ENCODE measurements at places on chromosomes 13 and 19.

DNA sequence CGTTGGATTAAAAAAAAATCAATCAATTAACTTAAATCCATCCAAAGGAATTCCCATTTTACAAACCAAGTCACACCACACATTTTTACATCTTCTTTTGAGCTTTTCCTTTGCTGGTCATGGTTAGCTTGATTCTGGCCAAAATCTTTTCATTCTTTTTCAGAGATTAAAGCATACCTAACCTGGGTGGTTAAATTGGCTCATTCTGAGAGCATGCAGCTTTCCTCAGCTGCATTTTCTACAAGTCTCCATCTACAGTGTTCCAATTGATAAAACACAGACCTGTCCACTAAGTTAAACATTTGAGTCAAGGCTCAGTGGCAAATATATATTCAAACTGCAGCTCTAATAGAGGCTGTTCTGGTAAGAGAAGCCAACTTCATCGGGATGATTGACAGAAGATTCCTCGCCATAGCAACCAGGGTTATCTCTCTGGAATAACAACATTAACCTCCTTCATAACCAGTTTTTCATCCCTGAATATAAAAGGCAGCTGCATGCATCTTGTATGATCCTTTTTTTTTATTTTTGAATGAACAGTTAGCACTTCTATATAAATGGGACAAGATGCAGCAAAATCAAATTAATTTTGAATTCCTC is 106.2 kb downstream of the DNAJC15 start:
- no peak for DNase-seq

DNA sequence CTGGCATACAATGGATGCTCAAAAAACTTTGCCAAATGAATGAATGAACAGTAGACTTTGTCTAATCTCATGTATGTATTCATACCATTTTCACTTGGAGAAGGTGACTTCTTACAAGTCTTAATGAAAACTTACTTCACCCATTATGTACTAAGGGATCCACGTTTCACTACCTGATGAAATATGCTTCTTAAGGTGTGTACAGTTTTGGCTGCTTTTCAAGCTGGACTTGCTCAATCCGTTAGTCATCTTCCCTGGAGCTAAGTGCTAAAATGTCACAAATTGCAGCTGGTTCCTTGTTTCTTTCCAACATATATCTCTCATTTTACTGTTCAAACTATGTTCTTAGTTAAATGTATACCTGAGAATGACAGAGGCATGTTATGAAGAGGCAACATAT is 4.2 kb upstream of the CCNA1 start:
- DNase-seq, result no peak

- no peak for DNase-seq
Measured at GRCh38 chr13:25915840-25916518, 135.8 kb downstream of the SHISA2 start.

DNA sequence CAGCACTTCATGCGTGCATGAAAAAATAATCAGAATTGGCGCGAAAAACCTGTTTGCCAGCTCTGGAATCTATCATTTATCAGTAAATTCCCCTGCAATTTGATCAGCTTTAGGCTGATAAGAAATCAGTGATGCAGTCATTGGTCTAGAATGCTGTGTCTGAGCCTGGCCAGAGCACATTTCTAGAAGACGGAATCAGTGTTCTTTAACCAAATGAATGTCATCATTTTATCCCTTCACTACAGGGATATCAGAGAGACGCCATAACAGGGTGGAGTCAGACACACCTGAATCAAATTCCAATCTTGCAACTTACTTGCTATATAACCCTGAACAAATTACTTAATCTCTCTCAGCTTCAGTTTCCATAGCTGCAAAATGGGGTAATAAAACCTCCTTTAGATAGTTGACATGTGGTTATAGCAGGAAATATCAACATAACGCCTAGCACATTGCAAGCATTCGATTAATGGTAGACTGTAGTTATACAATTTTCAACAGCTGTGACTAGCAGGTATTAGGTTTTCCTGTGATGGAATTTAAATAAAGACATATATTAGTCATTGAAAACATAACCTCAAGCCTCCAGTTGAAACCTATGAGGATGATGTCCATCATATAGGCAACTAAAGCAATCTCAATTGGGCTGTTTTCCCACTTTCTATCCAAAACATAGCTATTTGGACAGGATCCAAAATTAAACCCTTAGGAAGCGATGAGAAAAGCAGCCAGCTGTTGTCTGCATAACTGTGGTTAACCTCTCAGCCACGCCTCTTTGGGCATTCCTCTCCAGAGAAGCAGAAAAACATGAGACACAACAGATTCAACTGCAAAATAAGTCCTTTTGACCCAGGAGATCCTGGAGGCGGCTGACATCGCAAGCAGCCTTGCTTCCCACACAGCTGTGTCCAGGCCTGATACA is 51.6 kb upstream of the UBL3 start:
- DNase-seq, result peak; percentile 64

- DNase-seq, result no peak
Measured at GRCh38 chr13:39952249-39953233, 297.1 kb downstream of the COG6 start.

DNA sequence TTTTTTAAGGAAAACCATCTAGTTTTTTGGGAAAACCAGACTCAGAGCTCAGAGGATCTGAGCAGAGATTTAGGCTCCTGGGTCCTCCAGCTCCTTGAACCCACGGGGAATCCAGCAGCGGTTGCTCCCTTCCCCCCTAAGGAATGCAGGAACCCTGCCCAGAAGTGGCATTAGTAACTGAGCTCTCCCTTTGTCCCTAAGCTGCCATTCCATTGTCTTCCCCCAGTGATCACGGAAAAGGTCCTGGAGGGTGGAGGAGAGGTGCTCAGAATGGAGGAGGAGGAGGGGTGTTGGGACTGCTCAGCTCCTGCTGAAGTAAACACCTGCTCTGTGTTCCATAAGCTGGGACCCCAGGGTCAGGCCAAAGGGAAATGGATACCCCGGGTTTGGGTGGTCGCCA is 16.8 kb upstream of the OR1M1 start:
- no peak for DNase-seq

DNA sequence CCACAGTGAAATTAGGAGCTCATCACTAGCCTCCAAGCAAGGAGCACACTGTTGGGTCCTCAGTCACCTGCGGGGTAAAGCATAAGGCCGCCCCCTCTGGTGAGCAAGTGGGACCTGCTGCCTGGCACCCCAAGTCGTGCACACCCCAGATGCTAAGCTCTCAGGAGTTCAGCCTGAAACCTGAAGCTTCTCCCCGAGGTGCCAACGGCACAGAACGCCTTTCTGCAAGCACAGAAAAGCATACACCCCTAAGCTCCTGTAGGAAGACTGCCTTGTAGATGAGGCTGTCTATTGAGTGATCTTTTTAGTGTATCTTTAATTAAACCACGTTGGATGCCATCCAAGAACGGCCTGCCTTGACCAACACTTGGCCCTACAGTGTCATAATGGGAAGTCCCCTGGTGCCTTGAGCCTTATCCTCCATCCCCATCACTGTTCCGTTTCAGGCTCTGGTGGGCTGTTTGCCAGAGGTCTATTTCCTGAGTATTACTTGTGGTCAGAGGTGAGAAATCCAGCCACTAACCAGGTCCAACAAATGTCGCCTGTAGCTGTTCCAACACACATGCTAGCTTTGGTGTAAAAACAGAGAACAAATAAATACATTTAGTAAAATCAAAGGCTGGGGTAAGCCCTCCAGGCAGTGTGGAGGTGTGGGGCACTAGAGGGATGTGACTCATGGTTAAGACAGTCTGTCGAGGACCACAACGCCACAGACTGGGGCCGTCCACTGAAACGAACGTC is 44.8 kb downstream of the C13orf42 start:
- peak; percentile 30 for DNase-seq

DNA sequence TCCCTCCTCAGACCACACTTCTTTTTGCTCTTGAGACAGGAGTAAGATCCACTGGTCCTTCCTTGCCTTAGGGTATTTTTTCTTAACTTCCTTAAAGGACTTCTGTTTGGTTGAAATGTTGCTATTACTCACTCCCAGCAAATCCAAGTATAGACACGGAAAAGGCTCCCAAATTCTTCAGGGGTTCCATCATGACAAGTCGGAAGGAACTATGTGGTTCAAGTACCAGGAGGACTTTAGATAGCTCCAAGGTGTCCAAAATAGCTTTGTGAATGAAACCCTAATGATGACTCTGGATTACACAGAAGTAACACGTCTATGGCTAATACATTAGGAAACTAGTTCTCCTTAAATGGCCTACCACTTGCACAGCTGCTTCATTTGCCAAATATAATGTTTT is 238.7 kb downstream of the KCTD12 start:
- DNase-seq, result no peak

DNA sequence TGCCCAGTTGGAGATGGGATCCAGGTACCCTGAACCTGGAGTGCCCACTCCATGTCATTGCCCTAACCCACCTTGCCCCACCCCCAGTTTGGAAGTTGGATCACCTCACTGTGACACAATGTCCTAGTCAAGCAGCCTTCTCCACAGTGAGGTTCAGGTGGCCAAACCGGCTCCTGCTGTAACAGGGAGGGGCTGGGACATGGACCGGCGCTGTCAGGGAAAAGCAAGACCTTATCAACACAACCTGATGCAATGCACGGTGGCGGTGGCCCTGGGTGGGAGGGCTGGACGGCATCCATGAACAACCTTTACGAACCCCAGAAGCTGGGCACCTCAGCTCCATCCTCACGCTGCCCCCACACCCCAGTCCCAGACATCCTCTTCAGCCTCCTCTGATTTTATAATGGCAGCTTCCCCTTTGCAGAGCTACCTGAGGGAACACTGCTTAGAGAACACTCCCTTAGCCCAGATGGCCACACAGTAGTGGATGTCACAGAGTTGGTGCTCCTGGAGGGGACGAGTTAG is 1.6 kb upstream of the KRTDAP start:
- no peak for DNase-seq

GRCh38 chr13:52034616-52035226 is 10.2 kb downstream of the UTP14C start:
- no peak for DNase-seq

DNA sequence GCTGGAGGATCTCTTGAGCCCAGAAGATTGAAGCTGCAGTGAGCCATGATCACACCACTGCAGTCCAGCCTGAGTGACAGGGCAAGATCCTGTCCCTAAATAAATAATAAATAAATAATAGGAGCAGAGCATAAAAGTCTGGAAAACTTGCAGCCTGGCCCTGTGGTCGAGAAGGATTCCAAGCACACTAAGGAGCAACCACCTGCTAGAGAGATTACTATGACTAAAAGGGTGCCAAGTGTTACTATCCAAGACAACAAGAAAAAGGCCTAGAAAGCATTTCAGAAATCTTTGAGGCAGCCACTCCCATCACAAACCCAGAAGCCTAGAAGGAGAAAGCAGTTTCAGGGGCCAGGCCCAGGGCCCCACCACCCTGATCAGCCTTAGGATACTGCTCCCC is 46.1 kb downstream of the LHFPL6 start:
- no peak for DNase-seq

- DNase-seq, result no peak
Measured at GRCh38 chr13:42255886-42256285, 16.1 kb upstream of the AKAP11 start.

DNA sequence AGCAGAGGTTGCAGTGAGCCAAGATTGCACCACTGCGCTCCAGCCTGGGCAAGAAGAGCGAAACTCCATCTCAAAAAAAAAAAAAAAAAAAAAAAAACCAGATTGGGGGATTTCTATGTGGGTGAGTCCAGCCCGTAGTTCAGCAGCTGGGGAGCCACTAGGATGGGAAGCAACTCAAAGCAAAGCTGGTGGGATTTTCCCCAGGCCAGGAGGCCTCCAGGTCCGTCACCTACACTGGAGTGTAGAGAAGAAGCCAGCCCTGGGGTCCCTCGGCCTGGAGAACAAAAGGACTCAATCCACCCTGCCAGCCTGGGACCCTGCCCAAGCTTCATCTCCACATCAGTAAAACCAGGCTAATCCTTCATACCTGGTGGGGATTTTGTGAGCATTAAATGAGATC is 121.3 kb upstream of the CACNA1A start:
- no peak for DNase-seq

- no peak for DNase-seq
Measured at GRCh38 chr19:55451163-55451964, 8.3 kb upstream of the SHISA7 start.

DNA sequence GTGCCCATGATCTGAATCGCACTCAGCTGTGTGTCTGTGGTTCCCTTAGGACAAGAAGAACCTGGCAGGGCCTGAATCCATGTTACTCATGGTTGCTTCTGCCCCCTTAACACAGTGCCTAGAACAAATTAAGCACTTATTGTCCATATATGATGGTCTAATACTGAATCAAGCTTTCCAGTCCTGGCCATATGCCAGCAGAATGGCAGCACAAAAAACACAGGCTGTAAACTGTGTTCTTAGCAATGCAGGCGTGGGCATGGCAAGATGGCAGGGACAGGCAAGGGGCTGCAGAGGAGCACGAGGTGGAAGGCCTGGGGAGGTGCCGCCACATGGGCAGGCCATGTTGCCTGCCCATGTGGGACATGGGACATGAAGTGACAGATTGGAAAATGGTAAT is 68.2 kb downstream of the LATS2 start:
- DNase-seq, result no peak

DNA sequence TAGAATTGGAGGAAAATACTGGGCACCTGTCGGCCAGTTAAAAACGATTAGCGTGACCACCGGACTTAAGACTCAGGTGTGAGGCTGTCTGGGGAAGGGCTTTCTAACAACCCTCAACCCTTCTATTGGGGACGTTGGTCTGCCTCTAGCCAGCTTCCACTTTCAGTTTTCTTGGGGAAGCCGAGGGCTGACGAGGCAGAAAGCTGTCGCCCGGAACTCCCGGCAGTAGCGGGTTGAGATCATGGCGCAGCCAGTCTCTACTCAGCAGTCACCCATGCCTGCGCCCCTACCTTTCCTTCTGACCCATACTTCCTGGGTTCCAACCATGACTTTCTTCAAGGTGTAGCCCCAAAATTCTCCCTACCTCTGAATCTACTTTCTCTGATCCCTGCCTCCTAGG is 1424.1 kb downstream of the SLITRK1 start:
- no peak for DNase-seq

- DNase-seq, result no peak
Measured at GRCh38 chr13:108383667-108384066, 114.1 kb downstream of the TNFSF13B start.

GRCh38 chr13:68588623-68589022 is 1358.5 kb upstream of the PCDH9 start:
- DNase-seq, result no peak
